ENCODE measurements at places on chromosomes 13 and 19.
A peak's percentile ranks its signal among the peaks of the same experiment; 100 is the strongest.

DNA sequence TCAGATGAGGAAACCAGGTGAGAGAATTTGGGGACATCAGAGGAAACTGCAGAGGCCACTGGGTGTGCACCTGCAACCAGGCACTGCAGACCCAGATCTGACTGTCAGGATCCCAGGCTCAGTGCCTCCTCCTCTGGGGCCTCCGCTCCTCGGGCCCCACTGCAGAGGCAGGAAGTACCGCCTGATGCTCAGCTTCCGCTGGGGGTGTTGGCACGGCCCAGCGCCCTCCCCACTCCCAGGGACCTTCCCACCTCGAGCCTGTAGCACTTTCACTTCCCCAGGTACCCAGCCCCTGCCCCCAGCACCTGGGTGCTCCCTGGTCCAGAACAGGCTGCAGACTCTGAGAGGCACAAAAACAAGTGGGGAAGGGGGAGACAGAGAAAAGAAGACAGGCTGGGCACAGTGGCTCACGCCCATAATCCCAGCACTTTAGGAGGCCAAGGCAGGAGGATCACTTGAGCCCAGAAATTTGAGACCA, 1.4 kb upstream of the CD37 start:
- DNase-seq = no peak

DNA sequence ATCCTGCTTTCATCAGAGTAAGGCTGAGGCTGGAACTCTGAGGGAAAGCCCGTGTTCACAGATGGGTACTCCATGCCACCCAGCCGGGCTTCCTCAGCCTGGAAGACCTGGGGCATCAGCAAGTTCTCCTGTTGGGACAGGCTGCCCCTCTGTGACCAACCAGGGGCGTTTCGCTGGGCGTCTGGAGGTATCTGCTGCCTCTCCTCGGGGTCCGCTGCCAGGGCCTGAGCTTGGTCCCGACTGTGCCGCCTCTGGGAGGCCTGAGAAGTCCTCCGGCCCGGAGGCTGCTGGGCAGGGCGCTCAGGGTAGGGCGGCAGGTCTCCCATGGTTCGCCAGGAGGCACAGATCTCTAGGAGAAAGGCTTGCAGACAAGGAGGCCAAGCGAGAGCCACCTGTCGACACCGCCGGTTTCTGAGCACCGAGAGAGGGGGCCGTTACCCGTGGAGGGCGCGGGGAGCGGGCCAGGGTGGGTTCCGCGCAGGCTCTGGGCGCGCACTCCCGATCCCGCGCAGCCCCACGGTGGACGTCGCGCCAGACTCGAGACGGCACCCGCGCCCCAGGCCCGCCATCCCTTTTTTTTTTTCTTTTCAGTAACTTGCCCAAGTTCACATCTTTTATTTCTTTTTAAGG, at the start of gene RSPH6A:
Gene RSPH6A, minus strand, starts transcription at position 458 of the 630 bp plus-strand sequence. Its CDS starts 132 bp downstream, at position 326.
- DNase-seq = no peak

- DNase-seq = no peak
Measured at GRCh38 chr13:80877209-80877943, 536.5 kb upstream of the SPRY2 start.

GRCh38 chr19:55503502-55504251, 15.4 kb downstream of the SSC5D start:
- peak; percentile 98 for DNase-seq

GRCh38 chr19:18086590-18087138, at the start of gene IL12RB1:
Gene IL12RB1, minus strand, starts transcription at chr19:18086934. Its CDS starts 111 bp downstream, at chr19:18086823.
- DNase-seq = no peak

DNA sequence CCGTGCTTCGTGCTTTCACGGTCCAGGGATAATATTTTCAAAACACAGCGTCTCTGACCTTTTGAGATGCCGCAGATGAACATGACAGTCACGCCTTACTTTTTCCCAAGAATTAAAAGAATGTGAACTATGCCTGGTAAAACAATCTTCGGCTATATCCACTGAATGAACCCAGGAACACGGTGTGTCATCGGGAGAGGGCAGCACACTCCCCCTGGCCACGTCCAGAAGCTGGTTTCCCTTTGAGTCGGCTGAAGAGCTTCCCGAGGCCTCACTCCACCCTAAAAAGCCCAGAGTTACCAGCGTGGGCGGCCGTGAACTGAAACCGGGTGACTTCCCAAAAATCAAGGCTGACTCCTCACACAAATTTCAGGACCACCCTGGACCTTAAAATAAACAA, 22.9 kb upstream of the SHISA2 start:
- no peak for DNase-seq

DNA sequence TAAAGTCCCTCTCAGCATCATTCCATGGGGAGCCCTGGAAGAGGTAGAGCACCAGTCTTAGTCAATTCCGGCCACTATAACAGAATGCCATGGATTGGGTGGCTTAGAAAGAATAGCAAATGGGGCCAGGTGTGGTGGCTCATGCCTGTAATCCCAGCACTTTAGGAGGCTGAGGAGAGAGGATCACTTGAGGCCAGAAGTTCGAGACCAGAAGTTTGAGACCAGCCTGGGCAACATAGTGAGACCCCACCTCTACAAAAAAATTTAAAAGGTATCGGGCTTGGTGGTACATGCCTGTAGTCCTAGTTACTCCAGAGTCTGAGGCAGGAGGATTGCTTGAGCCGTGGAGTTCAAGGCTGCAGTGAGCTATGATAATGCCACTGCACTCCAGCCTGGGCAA, 25.0 kb upstream of the SIN3B start:
- no peak for DNase-seq

- no peak for DNase-seq
Measured at GRCh38 chr19:36149673-36150406, 2.4 kb downstream of the COX7A1 start.

DNA sequence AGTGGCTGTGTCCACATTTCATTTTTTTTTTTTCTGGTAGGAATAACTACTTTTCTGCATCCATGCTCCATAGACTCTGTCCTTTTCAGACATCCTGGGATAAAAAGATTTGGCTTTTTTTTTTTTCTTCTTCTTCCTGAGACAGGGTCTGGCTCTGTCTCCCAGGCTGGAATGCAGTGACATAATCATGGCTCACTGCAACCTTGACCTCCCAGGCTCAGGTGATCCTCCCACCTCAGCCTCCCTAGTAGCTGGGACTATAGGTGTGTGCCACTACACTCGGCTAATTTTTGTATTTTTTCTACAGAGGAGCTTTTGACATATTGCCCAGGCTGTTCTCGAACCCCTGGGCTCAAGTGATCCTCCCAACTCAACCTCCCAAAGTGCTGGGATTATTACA, 4.1 kb upstream of the ICAM3 start:
- DNase-seq = no peak

GRCh38 chr13:26046639-26047038, 5.2 kb downstream of the SHISA2 start:
- DNase-seq = no peak

GRCh38 chr19:48121909-48122371, 11.3 kb upstream of the PLA2G4C start:
- DNase-seq = peak; percentile 75

- no peak for DNase-seq
Measured at GRCh38 chr13:52411629-52412028, 5.7 kb upstream of the THSD1 start.

- DNase-seq = no peak
Measured at GRCh38 chr13:20165417-20166257, 4.8 kb upstream of the GJA3 start.

DNA sequence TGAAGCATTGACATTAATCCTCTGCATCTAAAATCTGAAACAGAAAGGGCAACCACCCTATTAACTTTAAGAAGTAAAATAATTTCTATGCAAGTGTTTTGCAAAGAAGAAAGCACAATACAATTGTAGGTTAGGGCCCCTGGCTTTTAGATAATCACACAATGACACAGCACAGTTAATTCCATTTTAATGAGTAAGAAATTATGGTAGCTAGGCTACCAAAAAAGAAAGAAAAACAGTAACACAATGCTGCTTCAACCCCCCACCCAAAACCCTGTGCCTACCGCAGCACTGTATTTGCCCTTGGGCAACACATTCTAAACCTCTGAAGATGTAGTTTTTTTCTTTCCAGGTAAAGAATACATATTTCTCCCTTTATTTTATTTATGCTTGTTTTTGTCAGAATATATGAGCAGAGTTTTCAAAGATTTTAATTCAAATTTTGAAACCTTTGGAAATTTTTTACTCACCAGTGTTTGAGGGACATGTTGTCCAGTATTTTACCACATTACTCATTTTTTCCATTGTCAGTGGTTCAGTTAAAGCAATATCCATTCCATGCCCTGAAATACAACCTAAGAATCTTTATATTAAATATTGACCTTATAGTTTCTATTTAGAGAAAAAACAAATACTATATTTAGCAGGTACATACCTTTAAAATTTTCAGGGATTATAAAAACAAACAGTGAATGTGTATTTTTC, 21.1 kb downstream of the SOHLH2 start:
- DNase-seq = no peak

DNA sequence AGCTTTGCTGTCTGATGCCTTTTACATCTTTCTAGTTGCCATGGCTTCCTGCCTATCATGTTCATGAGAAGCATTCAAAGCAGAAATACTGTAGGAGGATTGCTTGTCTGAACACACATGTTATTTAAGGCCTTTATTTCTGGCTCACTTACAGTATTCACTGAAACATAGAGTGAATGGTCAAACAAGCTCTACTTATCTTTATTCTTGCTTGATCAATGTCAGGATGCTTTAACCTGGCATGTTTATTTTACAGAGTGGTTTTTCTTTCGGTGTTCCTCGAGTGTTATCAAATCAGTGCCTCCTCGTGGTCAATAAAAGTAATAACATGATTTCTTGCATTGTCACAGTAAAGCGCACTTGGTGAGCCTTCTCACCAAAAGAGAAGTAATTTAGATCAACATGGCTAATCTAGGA, 73.5 kb upstream of the PCDH17 start:
- peak; percentile 19 for DNase-seq

GRCh38 chr19:21094347-21095025, 12.5 kb downstream of the ZNF714 start:
- no peak for DNase-seq

GRCh38 chr13:97549201-97549600, 115.2 kb downstream of the RAP2A start:
- DNase-seq = no peak

DNA sequence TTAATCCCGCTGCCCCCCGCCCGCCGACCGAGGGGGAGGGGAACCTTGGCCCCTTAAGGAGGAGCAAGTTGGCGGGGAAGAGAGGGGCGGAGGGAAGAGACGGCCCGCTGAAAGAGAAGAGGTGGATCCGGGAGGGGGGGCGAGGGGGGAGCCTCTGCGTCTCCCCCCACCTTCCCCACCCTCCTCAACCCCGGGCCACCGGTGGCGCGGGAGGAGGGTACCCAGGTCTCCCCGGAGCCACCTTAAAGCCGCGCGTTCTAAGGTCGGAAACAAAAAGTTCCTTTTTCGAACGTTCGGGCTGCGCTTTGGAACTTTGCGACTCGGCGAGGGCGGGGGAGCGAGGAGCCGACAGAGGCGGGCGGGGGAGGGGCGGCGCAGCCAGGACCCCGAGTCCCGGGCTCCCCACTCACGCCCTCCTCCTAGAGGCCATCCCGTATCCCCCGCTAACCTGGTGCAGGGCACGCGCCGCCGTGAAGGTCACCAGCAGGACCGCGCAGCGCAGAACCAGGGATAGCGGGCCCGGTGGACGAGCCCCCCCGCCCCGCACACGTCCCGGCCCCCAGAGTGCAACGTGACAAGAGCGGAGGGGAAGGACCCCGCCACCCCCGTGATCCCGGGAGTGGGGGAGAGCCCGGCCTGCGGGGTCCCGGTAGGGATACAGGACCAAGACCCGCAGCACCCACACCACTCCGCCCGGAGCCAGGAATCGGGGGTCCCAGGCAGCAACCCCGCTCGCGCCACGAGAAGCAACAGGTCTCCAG, 659 bp downstream of the ERF start:
- DNase-seq = no peak

- DNase-seq = no peak
Measured at GRCh38 chr13:100245104-100245503, 156.2 kb downstream of the PCCA start.

DNA sequence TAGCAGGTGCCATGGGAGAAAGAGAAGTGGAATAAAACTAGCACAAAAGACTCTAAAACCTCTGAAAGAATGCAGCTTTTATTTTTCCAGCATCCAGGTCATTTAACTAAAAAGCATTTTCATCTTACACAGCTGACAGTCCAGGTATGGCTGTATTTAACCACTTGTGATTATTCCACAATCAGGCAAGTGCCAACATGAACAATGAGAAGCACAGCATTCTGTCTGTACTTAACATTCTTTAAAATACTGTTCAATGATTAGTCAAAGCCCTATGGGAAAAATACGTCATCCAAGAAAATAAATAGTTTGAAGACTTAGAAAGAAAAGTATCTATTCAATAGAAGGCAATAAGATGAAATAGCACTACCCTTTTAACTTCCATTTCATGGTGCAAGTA, 246.9 kb downstream of the LIG4 start:
- DNase-seq = no peak

DNA sequence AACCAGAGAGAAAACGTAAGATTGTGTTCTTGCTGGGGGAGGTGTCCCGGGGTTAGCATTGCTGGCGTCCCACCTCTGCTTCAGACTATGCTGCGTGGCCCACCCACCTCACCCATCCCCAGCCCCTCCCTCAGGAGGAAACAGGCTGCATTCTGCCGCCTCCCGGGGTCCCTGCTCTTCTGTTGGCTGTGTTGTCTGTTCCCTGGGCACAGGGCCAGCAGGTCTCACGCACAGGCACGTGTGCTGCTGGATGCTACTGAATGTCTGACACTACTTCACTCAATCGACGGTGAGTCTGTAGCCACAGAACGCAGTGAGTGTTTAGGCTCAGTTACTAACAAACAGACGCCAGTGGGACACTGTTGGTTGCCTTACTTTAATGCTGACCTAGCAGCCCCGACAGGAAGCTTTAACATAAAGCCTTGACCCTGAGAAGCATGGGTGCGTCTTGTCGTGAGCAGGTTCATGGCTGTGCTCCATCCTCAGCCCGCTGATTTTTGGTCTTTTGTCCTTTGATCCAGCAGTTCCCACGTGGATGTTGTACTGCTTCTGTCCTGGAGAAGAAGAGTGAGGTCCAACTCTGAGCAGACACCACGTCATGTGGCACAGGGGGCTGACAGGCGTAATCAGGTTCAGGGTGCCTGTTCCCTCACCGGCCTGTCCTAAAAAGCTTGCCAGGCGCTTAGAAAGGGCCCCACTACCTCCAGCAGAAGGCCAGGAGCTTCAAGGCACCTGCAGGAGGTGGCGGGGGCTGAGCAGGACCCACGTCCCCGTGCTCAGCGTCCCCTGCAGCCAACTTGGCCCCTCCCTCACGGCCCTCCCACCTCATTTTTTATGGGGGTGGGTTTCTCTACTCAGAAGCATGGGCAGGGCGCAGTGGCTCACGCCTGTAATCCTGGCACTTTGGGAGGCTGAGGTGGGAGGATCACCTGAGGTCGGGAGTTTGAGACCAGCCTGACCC, 26.0 kb downstream of the NAXD start:
- DNase-seq = no peak

DNA sequence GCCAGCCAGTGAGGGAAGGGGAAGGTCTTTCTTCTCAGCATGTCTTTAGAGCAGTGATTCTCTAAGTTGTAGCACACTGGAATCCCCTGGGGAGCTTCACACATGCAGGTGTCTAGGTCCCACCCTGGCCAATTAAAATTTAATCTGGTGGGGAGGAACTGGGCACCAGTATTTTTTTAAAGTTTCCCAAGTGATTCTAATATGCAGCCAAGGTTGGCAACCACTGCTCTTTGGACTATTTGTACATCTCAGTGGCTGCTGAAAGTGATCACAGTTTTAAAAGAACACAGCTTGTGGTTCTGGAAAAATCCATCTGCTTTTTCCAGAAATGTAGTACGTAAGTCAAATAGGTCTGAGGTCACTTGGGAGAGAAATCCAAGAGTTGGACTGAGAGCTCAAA, 10.7 kb upstream of the KATNAL1 start:
- no peak for DNase-seq

All from COLO829 (cell line).